ENCODE measurements at places on chromosomes 12 and 14.
A peak's percentile ranks its signal among the peaks of the same experiment; 100 is the strongest.

GRCh38 chr14:105495990-105496830 lies 5.2 kb downstream of the TEDC1 start:
- no peak for DNase-seq

DNA sequence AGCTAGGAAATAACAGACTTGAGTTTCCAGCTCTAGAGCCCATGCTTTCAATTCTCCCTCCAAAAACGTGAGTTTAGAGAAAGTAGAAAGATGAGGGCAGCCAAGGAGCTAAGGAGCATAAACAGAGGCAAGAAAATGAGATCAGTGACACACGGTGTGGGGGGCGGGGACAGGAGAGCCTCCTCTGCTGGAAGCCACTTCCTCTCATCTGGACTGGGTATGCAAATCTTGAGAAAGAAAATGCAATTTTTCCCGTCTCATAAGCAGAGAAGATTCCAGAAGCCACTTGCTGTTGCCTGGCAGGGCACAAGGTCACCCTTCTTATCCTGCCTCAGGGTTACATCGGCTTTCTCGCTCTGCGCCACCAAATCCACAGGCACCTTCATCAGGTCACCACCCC lies 6.0 kb downstream of the OR10P1 start:
- DNase-seq = no peak

DNA sequence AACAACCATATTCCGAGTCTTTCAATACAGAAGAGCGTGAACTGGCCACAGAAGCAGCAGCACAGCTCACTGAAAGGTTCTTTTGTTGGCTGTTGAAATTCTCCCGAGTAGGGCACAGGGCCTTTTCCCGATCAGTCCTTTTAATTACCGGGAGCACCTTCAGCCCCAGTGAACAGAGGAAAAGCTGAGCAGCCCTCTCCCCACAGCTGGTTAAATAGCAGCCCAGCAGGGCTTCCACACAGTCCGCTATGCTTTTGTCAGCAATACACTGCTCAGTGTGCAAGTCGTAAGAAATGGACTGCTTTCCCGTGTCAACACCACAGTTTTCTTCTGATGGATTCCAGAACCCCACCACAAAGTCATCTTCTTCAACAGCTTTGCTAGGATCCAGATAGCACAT lies 61.3 kb downstream of the DICER1 start:
- DNase-seq = no peak

DNA sequence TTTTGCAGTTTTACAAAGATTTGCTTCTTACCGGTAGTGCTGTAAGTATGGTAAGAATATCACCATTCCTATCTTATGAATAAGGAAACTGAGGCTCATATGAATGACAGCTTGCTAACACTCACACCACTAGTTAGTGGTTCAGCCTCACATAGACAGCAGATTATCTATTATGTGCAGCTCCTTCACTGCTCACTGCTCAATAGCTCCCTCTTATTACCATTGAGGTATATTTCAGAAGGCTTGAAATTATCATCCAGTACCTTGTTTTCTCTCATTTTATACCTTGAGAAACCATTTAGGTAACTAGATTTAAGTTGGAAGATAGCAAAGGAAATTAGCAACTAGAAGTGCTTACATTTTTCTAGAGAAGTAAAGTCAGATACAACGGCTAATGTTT lies 15.5 kb downstream of the RIC8B start:
- no peak for DNase-seq

DNA sequence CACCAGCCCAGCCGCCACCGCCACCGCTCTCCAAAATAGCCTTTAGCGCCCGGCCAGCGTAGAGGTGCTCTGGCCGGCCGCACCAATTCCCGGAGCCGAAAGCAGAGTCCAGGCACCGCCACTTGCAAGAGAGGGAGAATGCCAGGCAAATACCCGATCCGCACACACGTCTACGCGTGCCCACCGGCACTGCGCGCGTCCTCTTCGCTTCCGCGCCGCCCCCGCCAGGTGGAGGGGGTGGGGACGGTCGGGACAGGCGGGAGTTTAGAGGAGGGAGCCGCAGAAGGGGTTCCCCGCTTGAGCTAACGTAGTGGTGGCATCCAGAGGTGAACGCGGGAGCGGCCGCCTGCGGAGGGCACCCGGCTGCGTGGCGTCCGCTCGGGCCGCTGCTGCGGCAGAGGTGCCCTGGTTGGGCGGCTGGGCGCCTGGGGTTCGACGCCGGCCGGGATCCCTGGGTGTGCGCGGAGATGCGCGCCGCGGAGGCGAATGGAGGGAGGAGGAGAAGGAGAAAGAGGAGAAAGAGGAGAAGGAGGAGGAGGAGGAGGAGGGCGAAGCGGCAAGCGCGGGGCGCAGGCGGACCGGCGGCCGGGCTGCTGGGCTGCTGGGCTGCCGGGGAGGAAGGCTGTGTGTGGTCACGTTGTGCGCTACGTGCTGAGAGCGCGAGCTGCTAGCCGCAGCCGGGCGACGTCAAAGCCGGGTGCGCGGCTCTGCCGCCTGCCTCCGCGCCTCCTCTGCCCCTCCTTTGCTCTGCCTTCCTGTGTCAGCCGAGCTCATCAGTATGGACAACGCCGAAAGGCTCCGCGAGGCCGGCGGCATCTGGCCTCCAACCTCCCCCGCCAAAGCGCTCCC lies at the start of gene MDGA2:
TSS of gene MDGA2 (minus strand) at position 140 of the 849 bp plus-strand sequence.
- peak; percentile 78 for DNase-seq
